ENCODE measurements at places on chromosomes 5 and 9. TPM values are rescaled to one million over a fixed set of nuclear protein-coding genes. Genes with fewer than 3 reads are reported as not detected.
A peak's percentile ranks its signal among the peaks of the same experiment; 100 is the strongest.

Gene LECT2
- not detected for total RNA-seq

DNA sequence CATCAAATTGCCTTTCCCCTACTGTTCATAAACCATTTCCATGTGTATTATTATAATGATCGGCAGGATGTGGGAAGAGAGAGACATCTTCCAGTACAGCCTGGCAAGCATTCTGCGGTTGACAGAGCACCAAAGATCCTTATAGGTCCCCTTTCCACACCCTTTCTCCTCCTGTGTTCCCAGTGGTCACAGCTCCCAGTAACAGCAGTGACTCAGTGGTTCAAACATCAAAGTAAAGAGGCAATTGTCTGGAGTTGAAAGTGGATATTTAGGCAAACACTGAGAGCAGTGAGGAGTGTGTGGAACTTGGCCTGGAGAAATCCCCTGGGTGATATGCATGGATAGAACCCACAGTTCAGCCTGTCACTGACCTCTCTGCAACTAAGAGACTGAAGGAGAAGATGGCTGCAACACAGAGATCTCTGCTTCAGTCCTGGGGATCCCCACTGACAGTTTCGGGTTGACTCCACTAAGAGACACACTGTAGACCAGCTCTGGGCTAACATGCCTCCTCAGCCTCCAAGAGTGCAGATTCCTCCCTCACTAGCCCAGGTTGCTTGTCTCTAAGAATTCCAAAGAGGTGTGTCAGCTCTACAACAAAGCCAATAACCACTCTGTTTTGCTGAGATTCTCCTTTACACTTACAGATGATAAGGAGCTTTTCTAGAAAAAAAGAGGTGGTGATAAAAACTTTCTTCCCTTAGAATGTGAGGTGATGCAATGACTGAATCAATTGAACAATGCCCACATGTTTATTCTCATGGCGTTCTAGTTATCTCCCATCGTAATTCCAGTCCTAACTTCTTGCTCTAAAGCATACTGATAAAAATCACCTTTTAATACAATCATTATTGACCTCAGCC lies 94.4 kb upstream of the IL6ST start:
- DNase-seq, result peak; percentile 70

DNA sequence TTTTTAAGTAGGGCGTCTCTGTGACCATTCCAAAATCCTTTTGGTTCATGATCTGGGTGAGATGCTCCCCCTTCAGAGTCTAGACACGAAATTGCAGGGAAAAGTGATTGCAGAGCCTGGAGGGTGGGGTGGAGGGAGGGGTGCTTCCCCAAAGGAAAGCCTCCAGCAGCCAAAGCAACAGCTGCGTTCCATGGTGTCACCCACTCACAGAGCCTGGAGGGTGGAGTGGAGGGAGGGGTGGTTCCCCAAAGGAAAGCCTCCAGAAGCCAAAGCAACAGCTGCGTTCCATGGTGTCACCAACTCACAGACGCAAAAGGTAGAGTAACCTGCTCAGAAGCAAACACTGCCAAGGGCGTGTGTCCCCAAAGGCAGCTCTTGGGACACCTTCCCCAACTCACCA lies 22.6 kb downstream of the SLC6A18 start:
- DNase-seq, result no peak

DNA sequence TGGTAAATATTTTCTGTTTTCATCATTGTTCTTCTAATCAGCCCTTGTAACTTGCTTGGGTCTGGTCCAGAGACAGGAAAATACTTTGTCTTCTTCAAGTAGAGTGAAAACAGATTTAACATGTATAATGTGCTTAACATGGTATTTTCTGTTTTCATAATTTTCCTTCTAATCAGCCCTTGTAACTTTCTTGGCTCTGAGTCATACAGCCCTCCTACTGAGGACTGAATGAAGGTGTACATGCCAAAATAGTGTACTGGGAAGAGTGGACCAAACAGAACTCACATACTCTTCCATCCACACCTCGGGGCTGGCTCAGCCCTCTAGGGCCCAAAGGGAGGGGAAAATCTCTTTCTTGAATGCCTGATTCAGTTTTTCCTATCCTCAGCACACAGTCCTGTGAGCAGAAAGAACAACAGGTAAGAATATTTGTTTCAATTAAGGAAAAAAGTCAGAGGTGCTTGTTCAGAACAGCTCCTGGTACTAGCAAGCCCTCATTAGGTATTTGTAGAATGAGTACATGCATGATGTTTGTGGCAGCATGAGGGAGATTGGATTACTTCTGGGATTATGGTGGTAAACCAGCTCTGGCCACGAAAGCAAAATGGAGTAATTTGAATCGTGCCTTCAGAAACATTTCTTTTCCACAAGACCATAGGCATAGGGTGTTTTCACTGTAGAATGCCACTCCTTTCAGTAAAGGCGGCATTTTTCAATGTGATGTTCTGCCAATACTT lies 24.2 kb upstream of the MACIR start:
- DNase-seq, result no peak

GRCh38 chr5:39381376-39381775 lies 17.1 kb upstream of the C9 start:
- no peak for DNase-seq

DNA sequence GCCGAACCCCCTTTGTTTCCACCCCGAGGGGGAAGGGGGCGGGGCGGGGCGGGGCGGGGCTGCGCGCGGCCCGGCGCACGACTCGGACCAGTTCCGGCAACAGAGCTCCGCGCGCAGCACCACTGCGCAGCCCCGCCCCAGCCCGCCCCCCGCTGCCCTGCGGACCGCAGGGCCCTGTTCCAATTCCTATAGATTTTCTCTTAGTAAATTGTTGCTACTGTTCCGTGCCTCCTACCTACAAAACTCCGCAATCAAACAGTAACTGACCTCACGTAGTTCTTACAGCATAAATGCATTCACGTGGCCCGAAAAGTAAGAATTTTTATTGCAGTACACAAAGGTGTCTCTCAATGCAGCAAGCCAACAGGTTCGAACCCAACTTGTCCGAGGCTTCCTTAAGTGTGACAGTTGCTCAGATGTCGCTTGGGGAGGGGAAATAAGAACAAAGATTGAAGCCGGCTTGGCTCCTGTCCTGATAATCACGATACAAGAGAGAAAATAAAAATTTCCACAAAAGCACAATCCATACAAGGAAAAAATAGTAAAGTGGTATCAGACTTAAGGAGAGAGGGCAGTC lies 1.2 kb upstream of the RNF38 start:
- no peak for DNase-seq

- no peak for DNase-seq
Observed at GRCh38 chr5:147403651-147404640, 105.9 kb downstream of the DPYSL3 start.

GRCh38 chr9:17862629-17863028 lies 283.8 kb downstream of the SH3GL2 start:
- no peak for DNase-seq
